ENCODE measurements at places on chromosomes 2 and 18. TPM values are rescaled to one million over a fixed set of nuclear protein-coding genes. Genes with fewer than 3 reads are reported as not detected.

GRCh38 chr2:234031207-234031606 lies 19.3 kb upstream of the SPP2 start:
- no peaks in the 10 kb centered on the region for H3K4me1 ChIP-seq
- no peaks in the 10 kb centered on the region for H3K27me3 ChIP-seq
- DNase-seq: no peak

TM4SF20 gene
- polyA plus RNA-seq: 171 TPM

DNA sequence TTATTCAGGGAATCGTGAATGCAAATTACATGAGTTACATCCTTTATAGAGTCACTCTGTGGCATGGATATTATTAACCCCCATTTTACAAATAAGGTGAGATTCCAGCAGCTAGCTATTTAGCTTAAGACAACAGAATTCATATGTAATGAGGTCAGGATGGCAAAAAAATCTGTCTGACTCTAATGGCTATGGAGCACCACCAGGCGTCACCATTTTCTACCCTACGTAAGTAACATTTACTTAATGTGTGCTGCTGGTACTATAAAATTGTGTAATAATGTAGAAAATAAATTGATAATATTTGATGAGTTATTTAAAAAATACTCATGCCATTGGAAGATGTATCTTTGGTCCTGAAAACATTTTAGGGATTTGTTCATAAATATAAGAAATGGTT lies 2040.1 kb upstream of the LRRTM1 start:
- H3K36me3 ChIP-seq: no peaks in the 10 kb centered on the region
- no peaks in the 10 kb centered on the region for H3K27me3 ChIP-seq
- no peak for DNase-seq

- no peak for DNase-seq
- H3K27ac ChIP-seq: no peak overlapping the region
- no peaks in the 10 kb centered on the region for H3K36me3 ChIP-seq
- H3K27me3 ChIP-seq: no peaks in the 10 kb centered on the region
These were observed 6.7 kb upstream of the COMMD1 start for GRCh38 chr2:61898810-61899209.

CPS1 gene
- polyA plus RNA-seq: 657 TPM

DNA sequence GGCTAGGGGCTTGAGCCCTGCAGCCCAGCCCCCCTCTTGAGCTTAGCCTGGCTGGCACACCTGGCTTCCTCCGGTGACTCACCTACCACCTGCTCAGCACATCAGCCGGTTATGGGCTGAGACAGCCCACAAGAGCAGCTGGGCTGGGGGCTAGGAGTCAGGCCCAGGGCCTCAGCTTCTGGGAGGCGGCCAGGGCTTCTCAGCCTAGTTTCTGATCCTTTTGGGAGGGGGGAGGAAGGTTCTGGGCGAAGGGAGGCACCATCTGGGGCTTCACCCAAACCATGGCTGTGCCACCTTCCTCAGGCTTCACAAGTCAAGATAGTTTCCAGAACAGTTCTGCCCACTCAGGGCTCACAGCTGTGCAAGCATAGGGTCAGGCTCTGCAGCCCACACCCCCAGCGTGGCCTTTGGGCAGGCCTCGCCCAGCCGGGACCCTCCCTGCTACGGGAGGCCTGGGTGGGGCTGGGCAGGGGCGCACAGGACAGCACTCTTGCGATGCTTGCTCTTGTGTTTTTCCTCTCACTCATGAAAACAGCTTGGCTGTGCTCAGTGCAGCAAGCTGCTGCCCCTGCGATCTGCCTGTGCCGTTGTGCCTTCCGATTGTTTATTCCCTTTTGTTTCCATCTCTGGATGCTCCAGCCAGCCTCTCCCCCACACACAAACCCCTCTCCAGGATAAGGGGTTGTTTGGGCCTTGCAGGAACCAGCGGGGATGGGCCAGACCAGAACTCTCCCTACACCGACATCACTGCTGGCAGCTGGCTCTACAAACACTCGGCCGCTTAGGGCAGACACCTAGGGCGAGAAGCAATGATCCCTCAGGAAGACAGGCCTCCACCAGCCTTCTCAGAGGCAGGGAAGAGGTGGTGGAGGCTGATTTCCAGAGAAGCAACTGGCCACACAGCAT lies 26.1 kb upstream of the SEMA4C start:
- peaks cover 12% of the 10 kb centered on the region for H3K4me1 ChIP-seq
- no peak overlapping the region for H3K4me3 ChIP-seq
- no peaks in the 10 kb centered on the region for H3K36me3 ChIP-seq

SERPINB11 gene
- polyA plus RNA-seq: not detected

DNA sequence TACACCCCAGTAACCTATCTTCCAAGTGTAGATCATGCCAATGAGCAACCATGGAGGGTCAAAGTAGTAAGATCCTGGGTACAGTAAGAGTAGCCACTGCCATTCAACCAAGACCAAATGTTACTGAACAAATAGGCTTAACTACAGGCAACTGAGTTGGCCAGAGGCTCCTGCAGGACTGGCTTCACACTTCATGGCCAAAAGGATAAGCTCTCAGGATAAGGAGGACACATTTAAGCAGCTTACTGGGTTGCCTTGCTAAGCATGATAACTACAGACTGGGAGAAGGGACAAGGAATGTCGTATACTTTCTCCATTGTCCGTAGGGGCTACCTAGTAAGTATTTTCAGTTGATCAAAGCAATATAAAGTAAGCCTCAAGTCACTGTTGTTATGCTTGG lies 174.7 kb downstream of the INO80D start:
- DNase-seq: no peak
- no peaks in the 10 kb centered on the region for H3K27me3 ChIP-seq
- H3K4me1 ChIP-seq: peaks cover 42% of the 10 kb centered on the region
- no peaks in the 10 kb centered on the region for H3K36me3 ChIP-seq
- no peak overlapping the region for H3K4me3 ChIP-seq

GRCh38 chr2:127394492-127394891 lies 6.7 kb upstream of the MAP3K2 start:
- H3K4me3 ChIP-seq: no peak overlapping the region
- peaks cover 17% of the 10 kb centered on the region for H3K4me1 ChIP-seq
- H3K27ac ChIP-seq: no peak overlapping the region

- no peaks in the 10 kb centered on the region for H3K4me1 ChIP-seq
- no peaks in the 10 kb centered on the region for H3K27me3 ChIP-seq
- H3K27ac ChIP-seq: no peak overlapping the region
- no peak overlapping the region for H3K4me3 ChIP-seq
- no peak for DNase-seq
These were observed 19.5 kb downstream of the INPP4A start for GRCh38 chr2:98463988-98464771.

- peaks cover 32% of the 10 kb centered on the region for H3K36me3 ChIP-seq
- H3K27ac ChIP-seq: no peak overlapping the region
- H3K4me3 ChIP-seq: no peak overlapping the region
- no peak for DNase-seq
- H3K27me3 ChIP-seq: no peaks in the 10 kb centered on the region
These were observed 21.6 kb upstream of the C2orf42 start for GRCh38 chr2:70212298-70212932.

DNA sequence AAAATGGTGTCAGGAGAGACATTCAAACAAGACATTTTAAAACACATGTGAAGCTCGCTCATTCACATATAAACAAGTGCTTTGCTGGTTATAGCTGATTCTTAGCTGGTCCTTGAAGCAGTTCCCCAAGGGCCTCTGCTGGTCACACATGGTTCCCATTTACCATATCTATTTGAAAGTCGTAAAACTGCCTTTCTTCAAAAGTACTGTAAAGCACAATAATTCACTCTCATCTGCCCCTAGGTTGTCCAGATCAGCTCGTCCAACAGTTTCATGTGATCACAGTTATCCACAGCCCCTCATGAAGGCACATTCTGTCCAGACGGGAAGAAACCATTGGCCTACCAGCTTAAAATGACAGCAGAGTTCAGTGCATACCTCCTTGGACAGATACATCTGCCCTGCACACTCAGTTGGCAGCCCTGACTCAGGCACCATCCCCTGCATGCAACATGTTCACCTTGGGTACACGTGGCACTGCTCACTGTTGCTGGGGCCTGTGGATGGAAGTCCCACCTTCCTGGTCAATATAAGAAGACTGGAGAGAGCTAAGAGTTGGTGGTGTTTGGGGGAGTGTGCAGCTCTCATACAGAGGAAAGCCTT lies 108.0 kb upstream of the HAAO start:
- peaks cover 5% of the 10 kb centered on the region for H3K4me1 ChIP-seq
- no peak overlapping the region for H3K27ac ChIP-seq
- no peaks in the 10 kb centered on the region for H3K27me3 ChIP-seq
- no peak for DNase-seq
- no peaks in the 10 kb centered on the region for H3K36me3 ChIP-seq

DNA sequence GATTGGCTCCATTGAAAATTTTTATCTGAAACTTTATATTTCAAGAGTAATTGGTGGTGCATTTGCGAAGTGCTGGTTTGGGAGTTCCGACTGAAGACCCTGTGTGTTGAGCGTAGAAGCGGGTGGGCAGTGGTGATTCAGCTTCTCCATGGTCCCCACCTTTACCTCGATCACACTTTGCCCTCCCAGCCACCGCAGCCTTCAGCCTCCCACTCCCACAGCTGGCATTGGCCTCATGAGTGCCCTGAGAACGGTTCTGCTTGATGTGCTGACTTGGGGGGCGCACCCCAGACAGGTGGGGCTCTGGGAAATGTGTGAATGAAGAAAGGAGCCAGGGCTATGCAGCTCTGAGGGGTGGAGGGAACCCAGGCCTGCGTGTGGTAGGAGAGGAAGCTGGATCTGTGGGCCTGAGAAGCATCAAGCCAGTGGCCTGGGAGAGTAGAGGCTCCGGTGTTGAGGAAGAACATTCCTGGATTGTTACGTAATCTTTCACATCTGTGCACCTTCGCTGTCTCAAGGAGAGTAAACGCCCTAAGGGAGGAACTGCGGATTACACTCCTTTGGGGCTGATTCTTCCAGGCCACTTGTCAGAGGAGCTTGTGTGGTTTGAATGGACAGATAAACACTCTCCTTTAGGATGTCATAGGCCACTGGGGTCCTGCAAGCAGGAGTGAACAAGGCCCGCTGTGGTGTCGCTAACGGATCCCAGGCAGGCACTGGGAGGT lies 83.8 kb downstream of the NPAS2 start:
- no peak overlapping the region for H3K27ac ChIP-seq
- no peaks in the 10 kb centered on the region for H3K27me3 ChIP-seq
- DNase-seq: no peak
- peaks cover 11% of the 10 kb centered on the region for H3K36me3 ChIP-seq

DNA sequence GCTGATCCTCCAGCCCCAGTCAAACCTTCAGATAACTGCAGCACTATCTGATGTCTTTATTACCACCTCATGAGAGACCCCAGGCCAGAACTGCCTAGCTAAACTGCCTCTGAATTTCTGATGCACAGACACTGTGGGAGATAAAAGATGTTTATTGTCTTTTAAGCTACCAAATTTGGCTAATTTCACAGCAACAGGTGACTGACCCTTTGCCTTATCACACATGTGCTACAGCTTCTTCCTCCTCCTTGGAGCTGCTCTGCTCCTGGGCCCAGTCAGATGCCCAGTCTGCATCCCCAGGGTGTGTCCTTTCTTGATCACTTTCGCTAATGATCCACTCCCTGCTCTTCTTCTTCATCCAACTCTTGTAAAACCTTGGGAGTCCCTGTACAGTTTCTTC lies 19.6 kb upstream of the ACOXL start:
- H3K36me3 ChIP-seq: no peaks in the 10 kb centered on the region
- peak overlapping the region; percentile 66 for H3K27ac ChIP-seq
- H3K4me1 ChIP-seq: peaks cover 9% of the 10 kb centered on the region
- no peak for DNase-seq

ANKRD29 gene
- 6.1 TPM for polyA plus RNA-seq

ATP8B1 gene
- 68.2 TPM for polyA plus RNA-seq

DNA sequence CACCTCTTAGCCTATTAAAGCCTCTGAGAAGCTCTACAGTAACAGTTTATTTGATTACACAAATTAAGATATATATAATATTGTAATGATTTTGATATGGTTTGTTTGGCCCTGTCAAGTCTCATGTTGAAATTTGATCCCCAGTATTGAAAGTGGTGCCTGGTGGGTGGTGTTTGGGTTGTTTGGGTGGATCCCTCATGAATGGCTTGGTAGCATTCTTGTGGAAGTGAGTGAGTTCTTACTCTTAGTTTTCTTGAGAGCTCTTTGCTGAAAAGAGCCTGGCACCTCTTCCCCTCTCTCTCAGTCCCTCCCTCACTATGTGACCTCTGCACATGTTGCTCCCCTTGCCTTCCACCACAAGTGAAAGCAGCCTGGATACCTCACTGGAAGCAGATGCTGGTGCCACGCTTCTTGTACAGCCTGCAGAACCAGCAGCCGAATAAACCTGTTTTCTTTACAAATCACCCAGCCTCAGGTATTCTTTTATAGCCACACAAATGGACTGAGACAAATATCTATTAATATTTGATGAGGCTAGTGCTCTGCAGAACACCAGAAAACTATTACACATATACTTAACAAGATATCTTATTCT lies 52.8 kb downstream of the SLC4A10 start:
- H3K27me3 ChIP-seq: no peaks in the 10 kb centered on the region
- H3K4me3 ChIP-seq: no peak overlapping the region
- H3K36me3 ChIP-seq: no peaks in the 10 kb centered on the region
- no peak overlapping the region for H3K27ac ChIP-seq

- no peaks in the 10 kb centered on the region for H3K36me3 ChIP-seq
- no peak overlapping the region for H3K4me3 ChIP-seq
- H3K4me1 ChIP-seq: no peaks in the 10 kb centered on the region
- H3K27me3 ChIP-seq: no peaks in the 10 kb centered on the region
- no peak overlapping the region for H3K27ac ChIP-seq
- DNase-seq: no peak
These were observed 21.0 kb downstream of the C18orf63 start for GRCh38 chr18:74336656-74337055.

TDRD15 gene
- not detected for polyA plus RNA-seq

DNA sequence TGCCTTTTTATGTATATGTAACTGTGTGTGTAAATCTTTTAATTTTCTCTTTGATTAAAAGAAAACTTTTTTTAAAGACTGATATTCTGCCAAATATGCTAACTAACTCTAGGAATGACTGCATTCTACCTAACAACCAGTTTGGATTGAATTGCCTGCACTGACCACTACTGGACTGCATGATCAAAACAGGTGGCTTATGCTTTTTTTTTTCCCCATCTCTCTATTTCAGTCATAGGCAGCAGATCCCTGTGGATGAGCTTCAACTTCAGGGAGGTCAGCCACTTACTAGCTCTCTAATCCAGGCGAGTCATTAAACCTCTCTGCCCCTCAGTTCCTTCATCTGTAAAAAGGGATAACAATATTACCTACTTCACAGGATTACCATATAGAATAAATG lies 138.6 kb upstream of the SERTAD2 start:
- no peak overlapping the region for H3K27ac ChIP-seq
- no peaks in the 10 kb centered on the region for H3K4me1 ChIP-seq
- no peak overlapping the region for H3K4me3 ChIP-seq
- no peak for DNase-seq
- H3K27me3 ChIP-seq: peaks cover 18% of the 10 kb centered on the region

- no peak overlapping the region for H3K4me3 ChIP-seq
- H3K27ac ChIP-seq: no peak overlapping the region
- no peaks in the 10 kb centered on the region for H3K27me3 ChIP-seq
- no peak for DNase-seq
- H3K4me1 ChIP-seq: peaks cover 34% of the 10 kb centered on the region
These were observed 71.5 kb upstream of the DSG1 start for GRCh38 chr18:31246460-31246859.
